ENCODE measurements at places on chromosomes 11 and 22.

GRCh38 chr11:45294499-45294898 is 8.4 kb upstream of the SYT13 start:
- DNase-seq: no peak

- DNase-seq: no peak
Measured at GRCh38 chr11:2234963-2235362, 35.4 kb downstream of the ASCL2 start.

DNA sequence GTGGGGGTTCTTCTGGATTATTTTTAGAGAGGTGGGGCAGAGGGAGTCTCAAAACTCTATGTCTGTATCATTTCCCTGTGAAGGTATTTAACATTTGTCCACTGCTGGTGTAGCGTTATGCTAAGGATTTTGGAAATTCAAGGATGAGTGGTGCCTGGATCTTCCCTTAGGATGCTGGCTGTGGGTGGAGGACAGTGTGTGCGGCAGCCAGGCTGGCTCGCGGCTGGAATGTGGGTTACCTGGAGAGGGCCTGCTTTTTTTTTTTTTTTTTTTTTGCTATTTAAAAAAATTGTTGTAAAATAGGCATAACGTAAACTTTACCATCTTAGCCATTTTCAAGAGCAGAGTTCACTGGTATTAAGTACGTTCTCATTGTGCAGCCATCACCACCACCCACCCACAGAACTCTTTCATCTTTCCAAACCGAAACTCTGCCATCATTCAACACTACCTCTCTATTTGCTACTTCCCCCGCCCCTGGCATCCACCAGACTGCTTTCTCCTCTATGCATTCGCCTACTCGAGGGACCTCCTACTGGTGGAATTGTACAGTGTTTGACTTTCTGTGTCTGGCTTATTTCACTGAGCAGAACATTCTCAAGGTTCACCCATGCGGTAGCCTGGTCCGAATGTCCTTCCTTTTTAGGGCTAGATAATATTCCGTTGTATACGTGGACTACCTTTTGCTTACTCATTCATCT is 67.1 kb downstream of the PARVB start:
- DNase-seq: no peak

GRCh38 chr22:43451371-43452050 is 39.7 kb downstream of the MPPED1 start:
- DNase-seq: no peak

DNA sequence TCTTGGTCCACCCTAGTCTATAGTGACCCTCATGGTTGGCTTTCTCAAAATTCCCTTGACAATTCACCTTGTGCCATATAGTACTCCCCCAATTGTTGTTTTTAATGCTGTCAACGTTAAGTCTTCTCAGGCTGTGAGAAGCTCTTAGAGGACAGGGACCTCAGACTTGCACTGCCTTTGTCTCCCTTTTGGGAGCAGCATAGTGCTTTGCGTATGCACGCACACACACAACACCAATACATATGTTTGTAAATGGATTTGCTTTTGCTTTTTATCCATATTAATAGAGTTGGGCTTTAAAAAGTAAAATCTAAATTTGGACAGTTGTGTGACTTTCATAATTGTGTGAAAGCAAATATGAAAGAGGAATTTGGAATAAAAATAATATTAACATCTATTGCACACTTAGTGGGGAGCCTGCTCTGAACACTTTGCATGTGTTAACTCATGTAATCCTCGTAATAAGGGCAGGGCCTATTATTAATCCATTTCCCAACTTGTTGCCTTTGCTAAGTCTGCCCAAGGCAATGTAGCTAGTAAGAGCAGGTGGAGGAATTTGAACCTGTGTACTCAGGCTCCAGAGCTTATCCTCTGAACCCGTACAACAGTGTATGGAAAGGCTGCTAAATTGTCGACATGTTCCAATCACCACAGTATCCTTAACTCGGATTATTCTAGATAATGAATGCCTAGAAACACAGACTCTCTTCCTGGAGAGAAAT is 257.7 kb upstream of the NARS2 start:
- no peak for DNase-seq

DNA sequence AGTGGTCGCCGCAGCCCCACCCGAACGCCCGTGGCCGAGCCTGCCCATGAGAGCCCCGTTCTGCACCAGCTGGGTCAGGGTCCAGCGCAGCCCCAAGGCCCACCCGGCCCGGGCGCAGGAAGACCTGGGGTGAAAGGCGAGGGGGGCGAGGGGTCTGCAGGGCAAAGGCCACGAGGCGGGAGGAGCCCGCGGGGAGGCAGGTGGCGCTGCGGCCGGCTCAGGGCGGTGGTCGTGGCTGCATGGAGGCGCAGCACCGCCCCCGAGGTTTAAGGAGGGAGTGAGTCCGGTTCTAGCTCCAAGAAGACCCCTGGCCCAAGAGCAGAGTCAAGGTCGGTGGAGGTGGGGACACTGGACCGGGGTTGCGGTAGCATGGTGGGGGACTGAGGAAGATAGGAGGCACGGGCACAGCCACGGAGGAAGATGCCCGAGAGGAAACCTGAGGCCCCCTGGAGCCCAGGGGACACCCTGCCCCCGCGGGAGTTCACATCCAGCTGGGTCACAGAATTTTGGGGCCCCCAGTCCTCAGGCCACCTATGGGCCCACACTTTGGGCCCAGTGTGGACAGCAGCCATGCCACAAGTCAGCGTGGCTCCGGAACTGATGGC is 514 bp upstream of the HDAC10 start:
- DNase-seq: no peak

DNA sequence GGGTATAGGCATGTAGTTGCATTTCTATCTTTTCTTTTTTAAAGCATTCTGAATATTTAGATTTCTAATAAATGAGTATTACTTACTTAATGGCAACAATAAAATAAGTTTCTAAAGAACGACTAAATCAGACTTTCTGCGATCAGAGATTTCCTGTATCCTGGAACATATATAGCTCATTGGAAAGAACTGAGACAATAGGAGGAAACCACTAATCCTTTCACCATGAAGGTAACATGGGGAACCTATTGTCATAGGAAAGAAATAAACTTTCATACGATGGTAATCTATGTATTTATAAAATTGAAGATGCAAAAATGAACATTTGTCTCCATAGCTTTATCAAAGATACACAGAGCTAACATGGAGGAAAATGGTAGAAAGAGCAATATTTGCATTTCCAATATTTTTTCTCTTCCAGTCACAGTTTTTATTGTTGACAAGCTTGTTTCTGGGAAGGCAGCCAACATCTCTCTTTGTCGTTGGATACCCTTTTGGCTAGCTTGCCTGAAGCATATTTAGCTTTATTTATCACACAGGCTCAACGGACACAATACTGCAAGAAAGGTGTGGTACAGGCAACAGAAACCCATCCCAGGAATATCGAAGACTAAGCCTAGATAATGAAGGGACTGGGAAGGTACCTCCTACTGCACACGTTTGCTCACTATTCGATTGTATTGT is 293.3 kb upstream of the MPPED2 start:
- no peak for DNase-seq

- no peak for DNase-seq
Measured at GRCh38 chr11:117010808-117011540, 87.3 kb downstream of the SIK3 start.

DNA sequence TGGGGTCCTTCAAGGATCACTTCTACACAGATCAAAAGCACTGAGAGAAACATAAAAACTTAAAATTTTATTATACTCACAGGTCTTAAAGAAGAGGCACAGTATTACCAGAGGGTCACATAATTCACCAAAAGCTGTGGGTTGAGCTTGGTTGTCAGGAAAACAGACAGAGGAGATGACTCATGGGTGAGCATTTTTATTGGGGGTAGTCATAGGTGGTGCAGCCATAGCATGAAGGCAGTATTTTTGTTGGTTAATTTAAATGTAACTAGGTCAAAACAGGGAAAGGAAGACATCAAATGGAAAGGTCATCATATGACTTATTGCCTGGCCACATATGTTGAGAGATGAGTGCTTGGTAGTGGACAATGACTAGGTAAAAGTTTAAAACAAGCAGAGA is 24.2 kb downstream of the OR5B17 start:
- no peak for DNase-seq

- no peak for DNase-seq
Measured at GRCh38 chr11:70521475-70522308, 123.4 kb downstream of the CTTN start.

- no peak for DNase-seq
Measured at GRCh38 chr11:108597736-108598355, 4.3 kb upstream of the EXPH5 start.

- DNase-seq: peak; percentile 31
Measured at GRCh38 chr11:121194731-121195596, 93.9 kb downstream of the TECTA start.

DNA sequence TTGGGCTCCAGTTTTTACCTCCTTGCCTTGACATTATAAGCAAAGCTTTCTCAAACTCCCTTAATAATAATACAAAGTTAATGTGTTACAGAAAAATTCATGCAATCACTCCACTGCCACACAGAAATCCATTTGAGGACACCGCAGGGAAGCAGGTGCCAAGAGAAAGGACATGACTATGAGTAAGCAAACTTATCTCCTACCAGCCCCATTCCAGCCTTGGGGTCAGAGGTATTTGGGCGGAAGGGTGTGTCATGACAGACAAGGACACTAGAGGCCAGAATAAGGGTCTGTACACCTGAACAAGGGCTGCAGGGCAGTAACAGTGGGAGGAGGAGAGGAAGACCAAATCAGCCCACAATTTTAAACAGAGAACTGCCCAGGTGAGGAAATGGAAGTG is 5.9 kb downstream of the GNG3 start:
- no peak for DNase-seq

DNA sequence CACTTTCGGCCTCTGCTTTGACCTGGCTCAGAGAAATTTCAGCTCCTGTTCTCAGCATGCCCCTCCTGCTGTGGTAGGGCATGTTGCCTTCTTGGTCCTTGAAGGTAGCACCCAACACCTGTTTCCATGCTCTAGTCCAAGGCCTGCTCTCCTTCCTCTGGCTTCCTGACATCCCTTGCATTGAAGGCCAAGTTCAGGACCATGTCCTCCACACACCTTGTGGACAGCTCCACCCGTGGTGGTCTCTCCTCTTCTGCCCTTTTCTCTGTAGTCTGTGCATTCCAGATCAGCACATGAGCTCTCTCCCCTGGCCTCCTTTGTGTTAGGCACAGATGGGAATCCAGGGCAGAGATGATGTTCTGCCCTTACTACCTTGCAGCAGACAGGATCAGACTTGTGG is 225.3 kb downstream of the ADAMTS15 start:
- DNase-seq: no peak

GRCh38 chr11:30889143-30889794 is 303.1 kb upstream of the MPPED2 start:
- no peak for DNase-seq

DNA sequence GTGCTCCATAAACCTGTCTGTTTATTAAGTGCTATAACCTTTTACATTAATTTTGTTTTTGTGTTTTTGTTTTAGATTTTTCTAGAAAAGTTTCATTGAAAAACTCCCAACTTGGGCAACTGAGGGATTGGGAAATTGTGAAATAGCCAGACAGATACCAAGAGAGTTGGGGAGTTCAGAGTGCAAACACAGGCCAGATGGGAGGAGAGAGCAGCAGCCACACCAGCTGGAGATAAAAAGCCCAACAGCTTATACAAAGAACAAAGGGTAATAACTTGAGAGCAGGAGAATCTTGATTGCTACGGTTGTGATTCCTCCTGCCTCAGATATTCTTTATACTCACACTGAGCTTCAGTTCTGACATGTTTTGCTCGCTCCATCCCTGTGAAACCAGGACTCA is 1642.2 kb downstream of the LRRC4C start:
- no peak for DNase-seq

GRCh38 chr11:250740-251299 is 14.0 kb downstream of the PSMD13 start:
- DNase-seq: no peak

DNA sequence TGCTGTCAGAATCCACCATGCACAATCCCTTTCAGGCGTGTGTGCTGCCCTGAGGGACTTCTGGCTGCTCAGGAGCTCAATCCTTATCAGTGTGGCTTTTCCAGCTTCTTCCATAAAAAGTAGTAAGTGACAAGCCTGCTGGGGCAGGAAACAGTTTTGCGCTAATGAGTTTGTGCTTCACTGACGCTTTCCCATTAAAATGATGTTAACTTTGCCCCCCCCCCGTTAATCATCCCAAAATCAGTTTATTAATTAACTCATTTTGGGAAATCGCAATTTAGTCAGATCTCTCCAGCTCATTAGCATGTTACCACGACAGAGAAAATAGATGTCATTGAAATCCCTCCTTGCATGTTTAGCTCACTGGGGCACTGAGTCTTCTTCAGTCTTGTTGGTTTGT is 186.5 kb upstream of the TENM4 start:
- no peak for DNase-seq

GRCh38 chr11:83265331-83265730 is 20.8 kb downstream of the CCDC90B start:
- no peak for DNase-seq

DNA sequence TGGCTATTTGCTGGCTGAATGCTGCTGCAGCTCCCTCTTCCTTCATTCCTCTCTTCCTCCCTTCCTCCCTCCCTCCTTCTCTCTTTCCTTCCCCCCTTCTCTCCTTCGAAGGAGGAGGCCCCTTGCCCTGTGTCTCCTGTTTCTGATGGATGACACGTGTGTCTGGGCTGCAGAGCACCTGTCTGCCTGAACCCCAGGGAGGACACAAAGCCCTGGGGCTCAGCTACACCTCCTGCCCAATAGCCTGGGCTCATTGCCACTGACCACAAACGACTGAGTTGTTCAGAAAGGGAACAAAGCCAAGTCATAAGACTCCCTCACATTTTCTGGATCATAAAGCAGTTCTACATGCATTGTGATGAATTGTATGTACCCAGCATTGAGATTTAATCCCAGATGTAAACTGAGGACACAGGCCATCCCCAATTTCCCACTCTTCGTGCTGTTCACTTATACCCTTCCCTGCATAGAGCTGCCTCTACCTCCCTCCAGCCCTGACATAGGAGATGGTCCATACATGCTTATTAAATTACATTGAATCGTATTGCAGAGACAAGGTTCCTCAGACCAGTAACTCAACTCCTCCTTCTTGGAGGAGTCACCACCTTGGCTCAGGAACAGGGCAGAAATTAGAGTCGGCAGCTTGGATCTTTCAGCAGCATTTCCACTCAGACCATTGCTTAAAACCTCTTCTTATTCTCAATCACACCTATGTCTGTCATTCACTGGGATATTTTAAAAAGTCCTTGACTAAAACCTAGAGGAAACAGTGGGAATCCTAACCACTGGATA is 1.2 kb downstream of the CSRP3 start:
- no peak for DNase-seq

- no peak for DNase-seq
Measured at GRCh38 chr22:43293259-43293654, 49.9 kb downstream of the SCUBE1 start.

DNA sequence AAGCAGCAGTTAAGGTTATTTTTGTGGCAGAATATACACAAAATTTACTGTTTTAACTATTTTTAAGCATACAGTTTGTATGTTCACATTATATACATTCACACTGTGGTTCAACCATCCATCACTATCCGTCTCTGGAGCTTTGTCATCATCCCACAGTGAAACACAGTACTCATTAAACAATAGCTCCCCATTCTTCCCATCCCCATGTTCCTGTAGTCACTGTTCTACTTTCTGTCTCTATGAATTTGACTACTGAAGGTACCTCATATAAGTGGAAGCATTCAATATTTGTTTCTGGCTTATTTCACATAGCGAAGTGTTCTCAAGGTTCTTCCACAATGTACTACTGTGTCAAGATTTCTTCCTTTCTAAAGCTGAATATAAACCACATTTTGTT is 32.6 kb downstream of the ZBTB44 start:
- no peak for DNase-seq

GRCh38 chr22:49924113-49924833 is 5.8 kb downstream of the CRELD2 start:
- DNase-seq: no peak

- DNase-seq: no peak
Measured at GRCh38 chr11:126054408-126054807, 8.3 kb downstream of the CDON start.
